ENCODE measurements at places on chromosomes 7 and 10. TPM values are rescaled to one million over a fixed set of nuclear protein-coding genes. Genes with fewer than 3 reads are reported as not detected.

SLC16A9 gene
- 0.12 TPM for polyA plus RNA-seq

DNA sequence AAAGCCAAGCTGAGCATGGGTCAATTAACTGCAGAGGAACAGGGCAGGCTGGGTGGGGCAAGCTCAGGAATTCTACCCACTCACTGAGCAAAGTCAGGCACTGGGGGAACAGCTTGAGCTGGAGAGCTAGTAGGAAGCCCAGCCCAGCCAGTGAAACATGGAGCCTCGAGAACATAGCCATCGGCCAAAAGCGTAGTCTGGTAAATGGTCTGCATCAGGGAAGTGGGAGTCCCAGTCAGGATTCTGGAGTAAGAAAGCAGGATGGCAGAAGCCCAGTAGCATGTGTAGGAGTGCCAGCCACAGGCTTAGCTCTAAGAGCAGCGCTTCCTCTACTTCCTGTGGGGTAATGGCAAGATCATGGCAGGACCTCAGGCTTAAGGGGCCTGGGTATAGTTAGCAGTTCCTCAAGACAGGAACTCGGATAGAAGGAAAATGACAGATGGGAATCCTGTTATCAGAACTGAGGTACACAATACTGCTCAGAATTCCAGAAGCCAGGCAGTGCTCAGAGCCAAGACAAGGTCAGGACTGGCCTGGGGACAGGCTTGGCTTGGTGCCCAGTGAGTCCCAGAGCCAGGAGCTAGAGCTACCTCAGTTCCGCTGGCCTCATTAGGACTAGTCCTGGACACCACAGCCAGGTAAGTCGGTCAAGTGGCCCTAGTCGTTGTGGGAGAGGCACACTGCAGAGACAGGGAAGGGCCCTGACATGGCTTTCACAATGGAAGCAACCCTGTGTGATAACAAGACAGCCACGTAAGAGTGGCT lies 65.4 kb upstream of the MXI1 start:
- no peaks in the 10 kb centered on the region for H3K27me3 ChIP-seq
- DNase-seq: peak; percentile 44
- H3K36me3 ChIP-seq: no peaks in the 10 kb centered on the region
- no peaks in the 10 kb centered on the region for H3K4me1 ChIP-seq
- no peak overlapping the region for H3K27ac ChIP-seq
- H3K4me3 ChIP-seq: no peak overlapping the region

C10orf143 gene
- polyA plus RNA-seq: 1.5 TPM

DNA sequence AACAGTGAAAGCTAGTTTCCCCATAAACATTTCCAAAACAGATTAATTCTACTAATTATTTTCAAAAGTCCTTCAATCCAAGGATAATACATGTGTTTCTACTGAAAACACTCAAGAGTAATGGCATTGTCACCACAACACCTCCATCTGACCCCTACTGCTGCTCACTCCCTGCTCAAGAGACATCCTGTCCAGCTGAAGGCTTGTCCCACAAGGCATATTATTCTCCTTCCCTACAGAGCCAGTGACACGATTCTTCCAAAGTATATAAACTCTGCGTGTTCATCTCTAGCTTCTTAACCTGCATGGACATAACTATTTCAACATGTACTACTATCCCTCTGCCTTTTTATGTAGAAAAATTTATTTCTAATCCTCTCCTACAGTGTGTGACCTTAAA lies 182.1 kb downstream of the CPEB3 start:
- H3K36me3 ChIP-seq: no peaks in the 10 kb centered on the region
- H3K4me3 ChIP-seq: no peak overlapping the region
- DNase-seq: no peak
- peak overlapping the region; percentile 27 for H3K27ac ChIP-seq
- peaks cover 73% of the 10 kb centered on the region for H3K4me1 ChIP-seq

WDFY4 gene
- 0.59 TPM for polyA plus RNA-seq

PIK3AP1 gene
- 1.5 TPM for polyA plus RNA-seq

DNA sequence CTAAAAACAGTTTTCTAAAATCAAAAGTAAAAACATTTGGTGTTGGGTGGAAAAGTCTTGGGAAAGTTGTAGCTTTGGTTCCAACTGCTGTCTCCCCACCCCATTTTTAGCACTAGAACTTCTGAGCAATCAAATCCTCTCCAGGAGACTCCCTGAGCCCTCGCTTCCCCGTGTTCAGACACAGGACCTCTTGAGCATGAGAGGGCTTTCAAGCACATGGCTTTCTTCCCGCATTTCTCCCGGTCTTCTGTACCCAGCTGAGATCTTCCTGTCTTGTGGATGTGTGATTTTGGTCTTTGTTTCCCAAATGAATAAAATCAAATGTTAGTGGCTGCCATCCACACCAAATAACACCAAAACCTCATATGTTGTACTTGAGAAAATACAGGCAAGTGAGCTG lies 5.0 kb downstream of the CXCL12 start:
- H3K27ac ChIP-seq: no peak overlapping the region
- DNase-seq: no peak
- H3K4me3 ChIP-seq: no peak overlapping the region
- peaks cover 5% of the 10 kb centered on the region for H3K36me3 ChIP-seq
- peaks cover 9% of the 10 kb centered on the region for H3K4me1 ChIP-seq
- no peaks in the 10 kb centered on the region for H3K27me3 ChIP-seq

DNA sequence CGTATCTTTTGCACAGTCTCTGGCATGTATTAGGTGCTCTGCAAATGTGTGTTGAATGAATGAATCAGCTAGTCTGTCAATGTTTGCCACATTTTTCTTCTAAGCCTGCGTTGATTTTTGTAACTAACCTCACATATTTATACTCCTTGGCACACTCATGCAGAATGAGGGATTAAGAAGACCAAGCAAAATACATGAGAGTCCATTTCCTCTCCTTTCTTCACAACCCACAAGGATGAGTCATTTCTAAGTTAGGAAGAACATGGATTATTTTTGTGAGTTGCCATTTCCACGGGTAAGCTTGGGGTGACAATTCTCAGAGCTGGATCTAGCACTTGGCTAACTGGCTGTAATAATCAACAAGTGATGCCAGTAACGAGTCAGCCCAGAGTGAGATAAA lies 158.8 kb downstream of the TWIST1 start:
- H3K36me3 ChIP-seq: no peaks in the 10 kb centered on the region
- H3K4me3 ChIP-seq: no peak overlapping the region
- no peak for DNase-seq
- H3K27ac ChIP-seq: no peak overlapping the region

GRCh38 chr10:48247680-48248079 lies 26.8 kb downstream of the FRMPD2 start:
- no peak for DNase-seq
- peak overlapping the region; percentile 72 for H3K27ac ChIP-seq
- H3K4me1 ChIP-seq: no peaks in the 10 kb centered on the region

GRCh38 chr10:110610308-110610774 lies 33.8 kb upstream of the RBM20 start:
- no peaks in the 10 kb centered on the region for H3K36me3 ChIP-seq
- no peaks in the 10 kb centered on the region for H3K27me3 ChIP-seq
- H3K4me3 ChIP-seq: no peak overlapping the region
- H3K27ac ChIP-seq: no peak overlapping the region

- H3K36me3 ChIP-seq: no peaks in the 10 kb centered on the region
- H3K4me1 ChIP-seq: peaks cover 11% of the 10 kb centered on the region
- no peaks in the 10 kb centered on the region for H3K27me3 ChIP-seq
- H3K27ac ChIP-seq: no peak overlapping the region
- no peak overlapping the region for H3K4me3 ChIP-seq
Measured at GRCh38 chr7:127946111-127946510, 85.1 kb downstream of the LRRC4 start.

DNA sequence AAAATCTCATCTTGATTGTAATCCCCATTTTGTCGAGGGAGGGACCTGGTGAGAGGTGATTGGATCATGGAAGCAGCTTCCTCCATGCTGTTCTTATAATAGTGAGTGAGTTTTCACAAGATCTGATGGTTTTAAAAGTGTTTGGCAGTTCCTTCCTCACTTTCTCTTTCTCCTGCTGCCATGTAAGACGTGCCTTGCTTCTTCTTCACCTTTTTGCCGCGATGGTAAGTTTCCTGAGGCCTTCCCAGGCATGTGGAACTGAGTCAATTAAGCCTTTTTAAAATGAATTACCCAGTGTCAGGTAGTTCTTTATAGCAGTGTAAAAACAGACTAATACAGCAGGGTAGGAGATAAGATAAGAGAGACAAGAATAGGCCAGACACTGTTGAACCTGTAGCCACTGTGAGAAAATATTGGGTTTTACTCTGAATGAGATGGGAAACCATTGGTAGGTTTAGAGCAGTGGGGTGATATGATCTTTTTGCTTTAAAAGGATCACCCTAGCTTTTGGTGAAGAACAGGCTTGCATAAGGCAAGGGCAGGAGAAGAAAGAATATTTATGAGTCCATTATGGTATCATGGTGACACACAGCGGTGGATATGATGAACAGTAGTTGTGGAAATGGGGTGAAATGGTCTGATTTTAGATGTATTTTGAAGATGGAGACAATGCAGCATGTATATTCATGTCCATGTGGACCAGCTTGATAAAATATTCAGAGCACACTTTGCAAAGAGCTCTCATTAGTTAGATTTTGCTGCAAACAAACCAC lies 11.5 kb downstream of the OR6B1 start:
- no peak overlapping the region for H3K27ac ChIP-seq
- H3K4me1 ChIP-seq: no peaks in the 10 kb centered on the region
- no peak for DNase-seq
- no peaks in the 10 kb centered on the region for H3K27me3 ChIP-seq

DNA sequence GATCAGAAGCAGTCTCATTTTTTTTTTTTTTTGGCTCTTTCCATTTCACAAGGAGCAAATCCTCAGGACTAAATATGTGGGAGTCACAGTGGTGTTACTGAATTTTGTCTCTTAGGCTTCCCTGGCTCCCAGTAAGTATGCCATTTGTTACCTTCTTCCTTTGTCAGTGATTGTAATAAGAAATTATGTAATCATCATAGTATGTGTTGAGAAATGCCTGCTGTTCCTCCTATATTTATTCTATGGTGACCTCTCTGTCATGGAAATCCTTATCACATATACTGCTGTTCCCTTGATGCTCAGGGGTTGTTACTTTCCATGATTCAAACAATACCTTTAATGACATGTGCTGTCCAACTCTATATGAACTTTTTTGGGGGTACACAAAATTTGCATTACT lies 4.8 kb upstream of the OR9A4 start:
- DNase-seq: no peak
- no peaks in the 10 kb centered on the region for H3K36me3 ChIP-seq
- no peaks in the 10 kb centered on the region for H3K4me1 ChIP-seq
- H3K4me3 ChIP-seq: no peak overlapping the region

RELN gene
- 1.0 TPM for polyA plus RNA-seq

RAMP3 gene
- polyA plus RNA-seq: 65.3 TPM

- peak overlapping the region; percentile 73 for H3K4me3 ChIP-seq
- peak; percentile 76 for DNase-seq
- peaks cover 46% of the 10 kb centered on the region for H3K4me1 ChIP-seq
- H3K36me3 ChIP-seq: no peaks in the 10 kb centered on the region
Measured at GRCh38 chr7:140639366-140640053, 1.1 kb downstream of the DENND2A start.

CDK14 gene
- 7.7 TPM for polyA plus RNA-seq

SPDYE3 gene
- polyA plus RNA-seq: 0.04 TPM

MAT1A gene
- not detected for polyA plus RNA-seq

C10orf105 gene
- polyA plus RNA-seq: 0.15 TPM

- H3K4me3 ChIP-seq: no peak overlapping the region
- H3K27me3 ChIP-seq: no peaks in the 10 kb centered on the region
Measured at GRCh38 chr10:102341038-102341688, 54.3 kb upstream of the NFKB2 start.

DNA sequence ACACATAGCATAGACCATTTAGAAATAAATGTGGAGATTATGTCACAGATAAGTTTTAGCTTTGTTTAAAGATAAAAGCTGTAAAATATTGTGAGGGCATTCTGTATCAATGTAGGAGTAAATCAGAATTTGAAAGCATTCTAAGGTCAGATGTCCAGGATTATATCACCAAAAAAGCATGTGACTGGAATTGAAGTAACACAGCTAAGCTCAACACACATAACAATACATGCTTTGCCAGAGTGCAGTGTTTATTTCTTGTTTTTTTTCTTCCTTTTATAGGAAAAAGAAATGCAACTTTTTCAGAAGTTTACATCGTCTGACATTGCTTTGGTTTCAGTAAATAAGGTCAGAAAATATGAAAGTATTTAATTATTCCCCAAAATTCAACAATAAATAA lies 183.4 kb downstream of the HTR7 start:
- no peaks in the 10 kb centered on the region for H3K27me3 ChIP-seq
- no peak overlapping the region for H3K4me3 ChIP-seq
- H3K36me3 ChIP-seq: no peaks in the 10 kb centered on the region

DNA sequence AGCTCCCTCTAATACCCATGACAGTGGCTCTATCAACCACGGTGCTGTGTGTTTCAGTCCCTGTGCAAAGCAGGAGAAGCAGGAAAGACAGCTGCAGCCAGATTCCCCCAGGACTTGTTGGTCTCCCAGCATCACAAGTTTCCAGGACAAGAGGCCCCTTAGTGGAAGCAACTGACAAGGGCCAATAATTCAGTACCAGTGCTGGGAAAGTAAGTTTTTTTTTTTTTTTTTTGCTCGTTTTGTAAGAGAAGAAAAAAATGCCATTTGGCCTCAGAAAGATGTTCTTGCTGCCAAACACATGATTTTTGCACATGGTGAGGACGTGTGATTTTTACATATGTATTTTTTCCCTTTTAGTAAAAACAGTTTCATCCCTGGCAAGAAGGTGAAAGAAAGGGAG lies 284.2 kb upstream of the ZMIZ1 start:
- no peak overlapping the region for H3K27ac ChIP-seq
- H3K27me3 ChIP-seq: no peaks in the 10 kb centered on the region
- no peaks in the 10 kb centered on the region for H3K36me3 ChIP-seq
- H3K4me3 ChIP-seq: no peak overlapping the region

IDI1 gene
- 26.0 TPM for polyA plus RNA-seq

DNA sequence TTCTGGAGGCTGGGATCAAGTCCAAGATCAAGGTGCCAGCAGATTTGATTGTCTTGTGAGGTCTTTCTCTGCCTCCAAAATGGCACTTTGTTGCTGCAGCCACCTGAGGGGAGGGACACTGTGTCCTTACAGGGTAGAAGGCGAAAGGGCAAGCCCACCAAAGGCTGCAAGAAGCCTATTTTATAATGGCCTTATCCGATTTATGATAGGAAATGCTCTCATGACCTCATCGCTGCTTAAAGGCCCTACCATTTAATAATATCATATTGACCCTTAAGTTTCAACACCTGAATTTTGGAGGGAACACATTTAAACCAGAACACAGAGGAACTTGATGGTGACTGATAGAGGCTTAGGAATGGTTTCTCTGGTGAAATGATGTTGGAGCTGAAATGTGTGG lies 296.5 kb downstream of the TWIST1 start:
- no peak for DNase-seq
- no peaks in the 10 kb centered on the region for H3K4me1 ChIP-seq
- no peak overlapping the region for H3K4me3 ChIP-seq
- H3K36me3 ChIP-seq: no peaks in the 10 kb centered on the region
- no peaks in the 10 kb centered on the region for H3K27me3 ChIP-seq

GRCh38 chr10:77428691-77429395 lies 208.8 kb downstream of the KCNMA1 start:
- H3K27ac ChIP-seq: no peak overlapping the region
- H3K27me3 ChIP-seq: no peaks in the 10 kb centered on the region
- DNase-seq: no peak
- H3K36me3 ChIP-seq: no peaks in the 10 kb centered on the region
- no peaks in the 10 kb centered on the region for H3K4me1 ChIP-seq

Measured in heart right ventricle (tissue), 16 donors.